ENCODE measurements at places on chromosomes 5 and 9.

DNA sequence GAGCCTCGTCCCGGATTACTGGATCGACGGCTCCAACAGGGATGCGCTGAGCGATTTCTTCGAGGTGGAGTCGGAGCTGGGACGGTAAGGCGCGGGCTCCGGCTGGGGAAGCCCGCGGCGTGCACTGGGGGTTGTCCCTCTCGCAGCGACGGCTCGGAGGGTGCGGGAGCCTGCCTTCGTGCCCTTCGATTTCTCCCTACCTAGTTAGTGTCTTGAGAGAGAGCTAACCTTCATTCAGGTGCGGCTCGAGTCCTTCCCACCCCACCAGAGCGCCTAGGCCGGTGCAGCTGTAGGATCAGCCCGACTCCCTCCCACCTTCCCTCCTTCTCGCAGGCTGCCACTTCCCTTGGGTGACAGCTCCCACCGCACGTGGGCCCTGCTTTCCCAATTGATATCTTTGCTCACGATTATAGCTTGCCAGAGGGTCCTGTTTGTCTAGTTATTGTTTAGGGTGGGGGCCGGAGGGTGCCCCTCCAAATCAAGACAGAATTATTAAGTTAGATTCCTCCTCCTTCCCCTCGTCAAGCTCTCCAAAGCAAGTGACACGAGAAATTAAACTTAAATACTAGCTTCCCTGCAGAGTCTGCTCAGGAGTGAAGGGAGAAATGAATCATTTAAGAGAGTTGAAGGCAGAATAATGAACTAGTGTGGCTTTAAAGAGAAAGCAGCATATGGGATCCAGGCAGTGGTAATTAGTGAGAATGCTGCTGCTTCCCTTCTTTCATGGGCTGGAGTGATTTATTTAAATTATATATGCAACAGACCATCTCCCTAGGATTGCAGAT, 569 bp downstream of the CAMK4 start:
- no peak for DNase-seq

- DNase-seq, result no peak
These were observed 211.1 kb downstream of the NR3C1 start for GRCh38 chr5:143192191-143192900.

GRCh38 chr5:145937432-145938250, 1.3 kb downstream of the SH3RF2 start:
- no peak for DNase-seq

DNA sequence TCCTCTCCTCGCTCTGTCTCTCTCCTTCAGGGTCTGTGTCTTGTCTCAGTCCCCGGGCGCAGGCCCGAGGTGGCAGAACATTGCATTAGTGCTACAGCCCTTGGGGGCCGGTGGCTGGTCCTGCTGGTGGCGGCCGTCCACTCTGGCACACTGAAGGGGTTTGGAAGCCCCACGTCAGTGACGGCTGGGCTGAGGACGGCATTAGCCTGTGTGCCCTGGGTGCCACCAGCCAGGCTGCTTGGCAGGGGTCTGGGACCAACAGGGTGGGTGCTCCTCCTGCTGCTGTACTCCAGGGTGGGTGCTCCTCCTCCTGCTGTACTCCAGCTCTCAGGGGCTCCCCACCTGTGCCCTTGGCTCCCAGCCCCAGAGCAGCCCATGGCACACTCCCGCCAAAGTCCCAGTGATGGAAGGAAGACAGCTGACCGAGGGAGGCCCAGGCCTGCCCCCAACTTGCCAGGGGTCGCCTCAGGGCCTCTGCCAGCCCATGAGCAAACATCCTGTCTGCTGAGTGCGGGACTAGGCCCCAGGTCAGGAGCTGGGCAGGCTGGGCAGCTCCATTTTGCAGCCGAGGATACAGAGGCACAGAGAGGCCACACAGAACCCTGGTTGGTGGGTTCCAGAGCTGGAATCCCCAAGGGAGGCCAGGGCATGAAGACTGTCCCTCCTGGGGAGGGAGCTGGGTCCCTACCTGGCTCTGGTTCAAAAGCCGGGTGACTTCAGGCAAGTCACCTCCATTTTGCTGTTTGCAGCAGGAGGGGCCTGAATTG, 27.3 kb downstream of the SARDH start:
- DNase-seq, result no peak

DNA sequence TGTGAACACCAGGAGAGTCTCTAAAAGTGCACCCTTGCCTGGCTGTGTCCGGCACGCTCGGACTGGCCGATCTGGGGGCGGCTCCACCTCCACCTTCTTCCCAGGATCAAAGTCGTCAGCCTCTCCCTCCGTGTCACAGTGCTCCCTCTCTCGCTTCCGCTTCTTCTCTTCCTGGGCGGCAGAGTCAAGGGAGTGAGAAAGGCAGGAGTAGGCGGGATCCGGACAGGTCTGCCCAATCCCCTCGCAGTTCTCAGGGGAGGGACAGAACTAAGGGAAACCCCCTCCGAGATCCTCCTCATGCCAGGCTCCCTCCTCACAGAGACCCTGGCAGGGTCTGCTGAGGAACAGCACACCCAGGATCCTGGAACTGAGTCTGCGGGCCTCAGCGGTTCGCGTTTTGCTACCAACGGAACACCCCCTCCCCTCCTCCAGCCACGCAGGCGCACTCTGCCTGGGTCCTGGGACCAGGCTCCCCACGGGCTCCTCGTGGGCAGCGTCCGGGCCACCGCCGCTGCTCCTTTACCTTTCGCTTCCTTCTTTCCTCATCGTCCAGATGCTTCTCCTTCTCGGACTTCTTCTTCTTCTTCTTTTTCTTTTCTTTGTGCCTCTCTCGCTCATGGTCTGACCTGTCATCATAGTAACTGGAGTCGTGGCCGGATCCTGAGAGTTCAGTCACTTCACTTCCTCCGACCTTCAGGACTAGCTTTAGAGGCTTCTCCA, 1.3 kb downstream of the BRD9 start:
- DNase-seq, result no peak

DNA sequence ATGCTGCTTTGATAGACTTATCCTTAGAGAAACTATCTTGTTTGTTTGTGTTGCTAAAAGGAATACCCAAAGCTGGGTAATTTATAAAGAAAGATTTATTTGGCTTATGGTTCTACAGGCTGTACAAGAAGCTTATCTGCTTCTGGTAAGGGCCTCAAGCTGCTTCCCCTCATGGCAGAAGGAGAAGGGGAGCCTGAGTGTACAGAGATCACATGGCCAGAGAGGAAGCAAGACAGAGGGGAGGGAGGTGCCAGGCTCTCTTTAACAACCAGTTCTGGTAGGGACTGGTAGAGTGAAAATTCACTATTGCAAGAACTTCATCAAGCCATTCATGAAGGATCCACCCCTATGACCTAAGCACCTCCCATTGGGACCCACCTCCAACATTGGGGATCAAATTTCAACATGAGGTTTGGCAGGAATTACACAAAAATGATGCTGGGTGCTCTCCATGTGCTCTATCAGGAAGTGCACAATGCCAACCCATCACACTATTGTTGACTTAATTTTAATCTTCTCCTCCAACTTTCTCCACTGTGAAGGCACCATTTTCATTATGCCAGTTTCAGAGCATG, 115.1 kb upstream of the SHB start:
- no peak for DNase-seq

- no peak for DNase-seq
These were observed 391.1 kb upstream of the ZNF608 start for GRCh38 chr5:125137535-125137934.

DNA sequence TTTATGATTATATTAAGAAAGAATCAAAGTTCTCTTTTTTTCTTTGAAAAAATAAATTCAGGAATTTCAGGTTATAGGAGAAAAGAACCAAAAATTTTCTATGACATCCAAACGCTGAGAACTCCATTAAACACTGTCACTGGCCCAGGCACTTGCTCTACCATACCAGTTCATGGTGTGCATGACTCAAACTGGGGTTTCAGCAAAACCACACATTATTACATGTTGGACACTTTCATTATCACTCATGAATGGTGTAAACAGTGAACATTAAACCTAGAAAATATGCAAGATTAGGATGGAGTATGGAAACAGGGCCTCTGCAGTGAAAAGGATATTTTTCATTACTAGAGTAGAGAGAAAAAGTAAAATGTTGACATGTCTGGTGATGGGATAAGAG, 369.9 kb upstream of the FAM174A start:
- no peak for DNase-seq

DNA sequence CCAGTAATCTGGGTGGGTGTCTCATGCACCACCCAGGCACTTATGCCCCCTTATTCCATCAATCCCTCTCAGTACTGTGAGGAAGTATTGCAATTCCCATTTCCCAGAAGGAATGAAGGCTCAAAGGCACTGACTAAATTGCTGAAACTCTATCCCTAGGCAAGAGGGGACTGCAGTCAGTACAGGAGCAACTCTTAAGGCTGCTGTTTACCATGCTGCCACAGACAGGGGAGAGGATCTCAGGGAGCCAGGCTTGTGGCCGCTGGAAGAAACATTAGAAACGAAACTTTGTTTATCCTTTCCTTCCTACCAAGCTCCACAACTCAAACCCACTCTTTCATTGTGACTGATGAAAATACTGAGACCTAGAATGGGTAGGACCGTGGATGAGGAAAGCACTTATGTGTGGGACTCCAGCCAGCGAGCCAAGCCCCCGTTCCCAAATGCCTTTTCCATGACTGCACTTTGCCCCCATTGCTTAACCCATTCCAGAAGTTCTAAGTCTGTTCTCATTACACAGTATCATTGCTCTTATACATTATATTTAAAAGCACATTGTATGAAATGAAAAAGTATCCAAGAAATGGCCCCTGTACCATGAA, 54.3 kb downstream of the TLE1 start:
- DNase-seq, result no peak

GRCh38 chr9:75432386-75432785, 344.1 kb downstream of the OSTF1 start:
- DNase-seq, result no peak

DNA sequence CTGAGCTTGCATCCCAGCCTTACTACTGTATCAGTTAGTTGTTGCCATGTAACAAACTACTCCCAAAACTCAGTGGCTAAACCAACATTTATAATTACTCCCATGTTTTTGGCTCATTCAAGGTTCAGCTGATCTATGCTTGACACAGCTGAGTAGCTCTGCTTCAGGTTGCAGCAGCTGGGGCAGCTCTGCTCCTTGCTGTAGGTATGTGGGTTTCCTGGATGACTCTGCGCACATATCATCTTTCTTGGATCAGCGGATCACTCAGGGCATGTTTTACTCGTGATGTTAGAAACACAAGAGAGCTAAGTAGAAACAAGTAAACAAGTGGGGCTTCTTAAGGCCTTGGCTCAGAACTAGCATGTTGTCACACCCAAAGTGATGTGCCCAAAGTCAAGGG, 15.1 kb downstream of the TEK start:
- DNase-seq, result no peak

DNA sequence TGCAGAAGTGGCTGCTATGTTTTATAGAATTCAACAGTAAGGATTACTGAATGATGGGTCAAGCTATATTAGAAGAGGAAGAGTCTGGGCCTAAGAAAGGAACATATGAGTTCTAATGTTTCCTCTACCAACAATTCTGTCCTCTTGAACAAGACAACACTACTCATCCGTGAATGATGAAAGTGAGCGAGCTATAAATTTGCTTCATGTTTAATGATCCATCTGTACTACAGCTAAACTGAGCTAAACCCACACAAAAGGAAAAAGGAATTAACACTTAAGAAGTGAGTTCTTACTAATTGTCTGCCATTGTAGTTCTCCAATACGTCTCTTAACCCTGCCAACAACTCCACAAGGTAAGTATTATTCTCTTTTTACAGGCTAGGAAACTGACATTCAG, 204.4 kb downstream of the GLIS3 start:
- DNase-seq, result no peak

DNA sequence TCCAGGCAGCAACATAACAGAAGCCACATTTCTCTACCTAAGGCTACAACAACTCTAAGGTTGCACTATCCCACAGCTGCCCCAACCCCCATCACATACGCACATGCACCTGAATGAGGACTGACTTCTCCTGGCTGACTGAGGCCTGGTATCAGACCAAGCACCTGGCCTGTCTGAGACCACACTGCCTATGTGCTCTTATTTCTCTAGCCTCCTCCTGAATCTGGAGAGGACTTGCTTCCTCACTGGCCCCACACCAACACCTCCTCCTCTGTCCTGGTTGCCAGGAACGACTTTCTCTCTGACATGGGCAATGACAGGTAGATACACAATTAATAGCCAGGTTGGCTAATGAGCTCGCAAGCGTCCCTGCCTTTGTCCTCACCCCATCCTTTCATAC, 14.9 kb upstream of the VDAC1 start:
- no peak for DNase-seq

DNA sequence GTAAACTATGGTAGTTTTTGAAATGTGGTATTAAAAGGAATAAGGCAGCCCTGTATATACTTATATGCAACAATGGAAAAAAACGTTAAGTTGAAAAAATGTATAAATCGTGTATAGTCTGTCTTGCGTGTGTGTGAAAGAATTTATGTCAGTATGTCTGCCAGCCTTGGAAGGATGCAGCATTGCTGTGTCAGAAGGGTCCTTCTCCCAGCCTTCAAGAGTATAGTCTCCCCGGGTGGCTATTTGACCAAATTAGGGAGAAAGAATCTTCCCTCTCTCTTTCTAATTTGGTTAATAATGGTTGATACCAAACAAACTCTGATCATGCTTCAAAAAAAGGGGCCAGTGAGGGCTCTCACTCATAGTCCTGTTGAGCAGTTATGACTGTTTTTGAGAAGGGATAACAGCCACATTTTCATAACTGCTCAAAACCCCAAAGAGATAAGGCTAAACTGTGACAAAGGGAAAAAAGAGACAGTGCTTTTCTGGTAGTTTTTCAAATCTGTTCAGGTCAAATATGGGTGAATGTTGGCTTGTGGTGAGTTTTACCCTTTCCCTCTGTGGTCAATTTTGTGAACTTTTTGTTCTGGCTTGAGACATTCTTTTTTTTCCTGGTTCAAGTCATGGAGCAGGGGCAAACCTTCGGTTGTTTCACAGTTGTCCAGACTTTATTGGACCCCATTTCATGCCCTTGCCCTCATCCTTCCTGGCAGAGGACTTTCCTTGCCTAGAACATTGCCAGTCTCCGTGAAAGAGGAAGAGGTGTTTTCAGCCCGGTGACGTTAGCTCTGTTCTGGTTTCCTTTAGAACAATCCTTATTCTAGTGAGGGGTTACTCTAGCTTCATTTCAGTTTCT, 21.0 kb downstream of the SNX30 start:
- no peak for DNase-seq

GRCh38 chr9:124137009-124137943, 120.5 kb upstream of the NEK6 start:
- no peak for DNase-seq

- DNase-seq, result no peak
These were observed 72.6 kb upstream of the GALNT10 start for GRCh38 chr5:154117930-154118329.

- DNase-seq, result no peak
These were observed 31.1 kb upstream of the PPP3R2 start for GRCh38 chr9:101625876-101626275.

- no peak for DNase-seq
These were observed 17.3 kb downstream of the LMAN2 start for GRCh38 chr5:177334155-177334551.

- no peak for DNase-seq
These were observed 71.0 kb upstream of the FCN1 start for GRCh38 chr9:134988706-134989105.

Measured in stimulated activated CD8-positive, alpha-beta memory T cell treated with anti-CD3 and anti-CD28 coated beads, Interleukin-2, amount 100 ng/mL, for 48 hours (primary cell).